ENCODE measurements at places on chromosomes 1 and 21.

GRCh38 chr21:16194095-16194787 lies 464.5 kb downstream of the USP25 start:
- no peak for DNase-seq

DNA sequence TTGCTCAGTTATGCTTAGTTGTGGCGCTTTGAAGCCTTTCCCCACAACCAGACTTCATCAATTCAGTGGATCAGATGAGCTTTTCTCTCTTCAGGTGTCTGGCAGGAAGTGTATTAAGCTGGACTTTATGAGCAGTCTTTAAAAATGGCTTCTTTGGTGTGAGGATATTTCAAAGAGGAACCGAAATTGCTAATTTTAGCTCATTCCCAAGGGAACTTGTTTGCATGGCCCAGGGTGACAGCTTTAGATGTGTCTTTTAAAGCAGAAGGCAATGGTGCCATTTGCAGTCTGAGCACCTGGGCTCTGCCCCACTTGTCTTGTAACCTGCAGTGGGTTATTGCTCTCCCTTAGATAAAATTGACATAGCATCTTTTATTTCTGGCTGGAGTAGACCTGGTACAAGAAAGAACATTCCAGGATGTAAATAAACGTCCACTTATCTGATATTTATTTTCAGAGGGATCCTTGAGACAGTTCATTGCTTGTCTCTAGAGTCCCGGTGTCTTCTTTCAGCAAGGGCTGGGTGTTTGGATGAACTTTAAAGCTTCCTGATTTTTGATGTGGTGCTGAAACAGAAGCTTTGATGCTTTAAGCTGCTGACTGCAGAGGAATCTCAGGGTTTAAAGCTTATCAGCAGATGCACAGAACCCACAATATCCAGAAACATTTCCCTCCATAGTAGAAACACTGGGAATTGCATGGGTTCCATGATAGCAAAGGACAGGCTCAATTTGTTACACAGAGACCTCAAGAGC lies 241.7 kb downstream of the ADGRL2 start:
- no peak for DNase-seq

GRCh38 chr1:91744953-91745639 lies 140.9 kb downstream of the TGFBR3 start:
- DNase-seq = no peak

DNA sequence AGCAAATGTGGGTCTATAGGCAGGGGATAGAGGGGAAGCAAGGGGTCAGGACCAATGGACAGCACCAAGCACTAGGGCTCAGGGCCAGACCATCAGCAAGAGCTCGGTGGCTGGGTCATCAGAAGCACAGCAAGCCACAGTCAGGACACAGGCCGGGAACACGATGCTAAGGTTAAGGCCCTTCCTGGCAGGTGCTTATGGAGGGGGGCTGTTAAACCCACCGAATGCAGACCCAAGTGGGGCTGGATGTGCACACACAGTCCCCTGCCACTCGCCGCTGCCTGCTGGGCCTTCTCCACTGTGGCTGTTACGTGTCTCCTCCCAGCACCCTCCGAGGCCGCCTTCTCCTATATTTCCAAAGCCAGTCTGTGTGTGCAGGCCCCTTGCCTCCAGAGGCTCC lies 220.1 kb downstream of the TOMM20 start:
- no peak for DNase-seq
